ENCODE measurements at places on chromosomes 2 and 18.

DNA sequence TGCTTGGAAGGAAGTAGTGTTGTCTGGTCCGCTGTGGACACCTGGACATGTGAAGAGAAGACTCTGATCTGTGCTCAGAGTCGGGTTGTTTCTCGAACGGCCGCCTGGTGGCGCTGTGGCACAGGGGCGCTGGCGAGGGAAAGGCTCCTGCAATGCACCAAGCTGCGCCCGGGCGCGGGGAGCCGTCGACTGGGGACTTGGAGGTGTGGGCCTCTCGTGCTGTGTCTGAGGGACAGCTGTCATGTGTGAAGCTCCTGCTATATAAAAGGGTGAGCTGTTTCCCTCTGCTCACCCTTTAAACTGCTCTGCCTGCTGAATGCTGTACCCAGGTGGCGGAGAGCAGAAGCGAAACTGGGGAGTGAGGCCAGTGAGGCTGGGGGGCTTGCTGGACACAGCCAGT lies 44.0 kb downstream of the GNAL start:
- peak; percentile 19 for DNase-seq

GRCh38 chr2:178306352-178307073 lies 112.2 kb downstream of the OSBPL6 start:
- DNase-seq, result no peak

GRCh38 chr2:149661844-149662243 lies 74.3 kb upstream of the MMADHC start:
- DNase-seq, result no peak

DNA sequence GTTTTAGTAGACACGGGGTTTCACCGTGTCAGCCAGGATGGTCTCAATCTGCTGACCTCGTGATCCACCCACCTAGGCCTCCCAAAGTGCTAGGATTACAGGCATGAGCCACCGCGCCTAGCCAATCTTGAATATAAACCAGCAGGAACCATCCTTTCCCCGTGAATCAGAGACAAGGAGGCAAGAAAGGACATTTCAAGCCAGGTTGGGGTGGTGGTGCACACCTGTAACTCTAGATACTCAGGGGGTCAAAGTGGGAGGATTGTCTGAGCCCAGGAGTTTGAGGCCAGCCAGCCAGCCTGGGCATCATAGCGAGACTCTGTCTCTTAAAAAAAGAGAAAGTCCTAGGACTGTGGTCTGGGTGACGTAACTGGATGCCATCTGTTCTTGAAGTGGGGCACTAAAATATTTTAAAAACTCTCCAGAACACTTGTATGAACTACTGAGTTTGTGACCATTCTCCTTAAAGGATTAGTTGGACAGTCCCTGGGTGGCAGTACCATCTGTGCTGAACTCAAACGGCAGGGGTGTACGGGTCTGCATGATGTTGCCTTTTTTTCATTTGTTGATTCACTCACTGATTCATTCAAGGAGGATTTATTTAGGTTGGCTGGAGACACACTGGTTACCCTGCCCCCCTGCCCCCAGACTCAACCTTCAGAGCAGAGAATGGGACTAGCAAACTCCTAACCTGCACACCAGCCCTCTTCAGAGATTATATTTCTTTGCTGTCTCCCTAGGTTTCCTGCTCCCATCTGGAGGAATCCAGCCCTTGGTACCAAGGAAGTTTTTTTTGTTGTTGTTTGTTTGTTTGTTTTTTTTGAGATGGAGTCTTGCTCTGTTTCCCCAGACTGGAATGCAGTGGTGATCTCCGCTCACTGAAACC lies 2.9 kb upstream of the TLX2 start:
- no peak for DNase-seq

- no peak for DNase-seq
These were observed 31.8 kb downstream of the MEMO1 start for GRCh38 chr2:31979018-31979417.

- no peak for DNase-seq
These were observed 109.2 kb downstream of the MREG start for GRCh38 chr2:215904101-215904500.

Measured in CD8-positive, alpha-beta memory T cell (primary cell).